Right kidney (tissue), 9 donors: ENCODE measurements at places on chromosomes 7 and 10.

GRCh38 chr7:36802459-36803135 lies 78.3 kb upstream of the AOAH start:
- no peak for DNase-seq

- DNase-seq, result no peak
These were observed 49.9 kb upstream of the UCN3 start for GRCh38 chr10:5314840-5315239.

GRCh38 chr7:45053941-45054340 lies 34.8 kb downstream of the NACAD start:
- no peak for DNase-seq

DNA sequence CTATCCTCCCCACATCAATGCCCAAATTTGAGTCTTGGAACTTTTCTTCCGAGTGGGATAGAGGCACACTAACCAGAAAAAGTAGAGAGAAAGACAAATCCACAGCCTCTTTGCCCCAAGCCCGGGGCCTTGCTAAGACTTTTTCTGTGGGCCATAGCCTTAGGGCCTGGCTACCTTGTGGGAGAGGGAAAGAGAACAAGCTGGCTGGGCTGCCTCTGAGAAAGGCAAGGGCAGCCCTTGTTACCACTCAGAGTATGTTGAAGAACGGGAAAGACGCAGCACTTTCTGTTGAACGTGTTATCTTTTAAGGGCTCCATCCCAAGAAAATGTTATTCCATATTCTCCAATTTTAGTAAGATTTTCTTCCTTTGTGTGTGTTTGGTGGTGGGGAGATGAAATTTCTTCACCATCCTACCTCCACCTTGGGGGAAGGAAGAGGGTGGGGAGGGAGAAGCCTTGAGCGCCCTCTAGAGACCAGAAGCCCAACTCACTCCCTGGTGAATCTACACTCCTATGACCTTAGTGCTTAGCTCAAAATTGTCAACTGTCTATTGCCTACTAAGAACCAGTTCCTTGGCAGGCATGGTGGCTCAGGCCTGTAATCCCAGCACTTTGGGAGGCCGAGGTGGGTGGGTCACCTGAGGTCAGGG lies 3.9 kb upstream of the NRF1 start:
- no peak for DNase-seq

- DNase-seq, result no peak
These were observed 183.2 kb downstream of the SEM1 start for GRCh38 chr7:96526496-96526895.

DNA sequence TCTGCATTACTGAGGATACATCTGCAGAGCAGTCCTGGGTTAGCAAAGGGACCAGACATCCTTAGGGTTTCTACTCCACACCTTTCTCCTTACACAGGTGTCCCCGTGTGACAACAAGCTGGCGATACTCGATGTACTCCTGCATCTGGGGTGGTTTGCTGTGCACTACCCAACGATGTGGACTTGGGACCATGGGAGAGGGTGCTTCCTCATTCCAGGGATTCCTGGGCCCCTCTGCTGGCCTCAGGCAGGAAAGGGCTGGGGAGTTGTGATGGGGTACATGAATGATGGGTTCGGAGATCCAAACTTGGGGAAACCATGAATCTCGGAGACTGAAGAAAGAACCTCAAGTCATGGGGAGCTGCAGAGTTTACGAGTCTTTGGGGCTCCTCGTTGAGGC lies 179.6 kb upstream of the GALNT17 start:
- no peak for DNase-seq

GRCh38 chr10:106712988-106713387 lies 451.5 kb downstream of the SORCS1 start:
- no peak for DNase-seq

- no peak for DNase-seq
These were observed 123.6 kb downstream of the ADAM22 start for GRCh38 chr7:88057655-88058054.

- peak; percentile 87 for DNase-seq
These were observed 578 bp downstream of the CACUL1 start for GRCh38 chr10:118754229-118754555.

DNA sequence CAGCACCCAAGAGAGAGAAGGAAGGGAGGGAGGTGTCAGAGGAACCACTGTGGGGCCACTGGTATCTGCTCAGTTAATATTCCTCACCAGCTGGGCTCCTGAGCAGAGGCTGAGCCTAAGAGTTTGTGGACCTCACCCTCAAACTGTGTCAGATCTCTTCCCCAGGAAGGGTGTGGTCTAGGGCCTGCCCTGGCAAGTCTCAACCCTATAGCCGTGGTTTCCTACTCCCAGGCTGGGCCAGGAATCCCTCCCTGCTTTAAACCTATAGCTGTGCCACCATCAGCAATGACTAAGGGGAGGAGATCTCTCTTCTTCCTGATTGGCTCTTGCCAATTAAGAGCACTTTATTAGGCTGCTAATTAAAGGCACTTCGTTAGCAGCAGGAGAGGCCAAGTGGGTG lies 29.9 kb downstream of the POLL start:
- no peak for DNase-seq

GRCh38 chr10:1776127-1776662 lies 38.9 kb upstream of the ADARB2 start:
- no peak for DNase-seq

- DNase-seq, result no peak
These were observed at the start of gene ARHGAP22 for GRCh38 chr10:48604991-48605508. Gene ARHGAP22, minus strand, starts transcription at chr10:48605073. Its CDS starts 277 bp downstream, at chr10:48604796.

GRCh38 chr7:39265641-39266591 lies 288.2 kb downstream of the POU6F2 start:
- no peak for DNase-seq

GRCh38 chr10:28403090-28403489 lies 100.2 kb upstream of the MPP7 start:
- DNase-seq, result no peak

GRCh38 chr10:33655165-33655815 lies 320.8 kb upstream of the NRP1 start:
- DNase-seq, result no peak

DNA sequence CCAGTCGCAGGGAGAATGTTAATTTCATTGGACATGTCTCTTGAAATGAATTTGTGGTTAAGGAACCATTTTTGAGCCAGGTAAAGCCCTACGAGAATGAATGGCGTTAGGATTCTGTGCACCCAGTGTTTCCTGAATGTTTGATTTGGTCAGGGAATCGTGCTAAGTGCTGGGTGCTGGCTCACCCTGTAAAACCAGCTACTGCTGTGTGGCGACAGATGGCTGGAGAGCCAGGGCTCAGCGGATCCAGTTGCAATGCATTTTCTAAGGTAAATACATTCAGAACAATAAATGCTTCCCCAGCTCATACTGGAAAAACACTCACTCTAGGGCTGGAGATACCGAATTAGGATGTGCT lies 355.5 kb downstream of the GLRX3 start:
- DNase-seq, result no peak

GRCh38 chr7:103116991-103117390 lies 31.9 kb downstream of the NAPEPLD start:
- DNase-seq, result no peak
